ENCODE measurements at places on chromosomes 16 and 17. TPM values are rescaled to one million over a fixed set of nuclear protein-coding genes. Genes with fewer than 3 reads are reported as not detected.

GRCh38 chr17:57939797-57940196 lies 15.4 kb downstream of the CUEDC1 start:
- no peaks in the 10 kb centered on the region for H3K36me3 ChIP-seq
- DNase-seq, result no peak
- no peak overlapping the region for H3K27ac ChIP-seq
- H3K4me1 ChIP-seq, result peaks cover 82% of the 10 kb centered on the region
- H3K27me3 ChIP-seq, result no peaks in the 10 kb centered on the region
- no peak overlapping the region for H3K4me3 ChIP-seq

- no peaks in the 10 kb centered on the region for H3K4me1 ChIP-seq
- H3K36me3 ChIP-seq, result no peaks in the 10 kb centered on the region
- no peak for DNase-seq
Observed at GRCh38 chr16:78352184-78352583, 252.7 kb downstream of the WWOX start.

DNA sequence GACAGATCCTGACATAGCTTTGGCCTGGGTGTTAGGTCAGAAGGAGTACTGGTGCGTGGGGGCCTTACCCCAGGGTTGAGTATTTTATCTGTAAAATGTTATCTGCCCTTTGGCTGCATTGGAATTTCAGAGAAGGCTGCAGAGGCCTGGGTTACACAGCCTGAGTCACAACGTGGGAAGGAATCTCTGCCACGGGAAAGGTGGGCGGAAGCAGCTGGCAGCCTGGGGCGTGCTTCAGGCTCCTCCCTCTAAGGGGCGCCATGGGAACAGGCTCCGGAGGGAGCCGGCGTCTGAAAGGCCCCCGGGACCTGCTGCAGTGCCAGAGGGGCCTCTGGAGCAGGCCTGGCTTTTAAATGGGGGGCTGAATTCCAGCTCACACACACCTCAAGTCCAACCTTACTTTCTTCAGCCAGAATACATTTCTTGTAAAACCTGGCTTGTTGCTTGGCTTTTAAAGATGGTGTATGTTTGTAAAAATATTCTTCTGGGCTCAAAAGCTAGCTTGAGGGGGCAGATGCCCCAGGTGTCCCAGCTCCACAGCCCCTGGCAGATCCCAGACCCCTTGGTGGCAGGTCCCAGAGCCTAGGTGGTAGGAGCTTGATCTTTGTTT lies 142.2 kb downstream of the RAB11FIP4 start:
- H3K36me3 ChIP-seq, result no peaks in the 10 kb centered on the region
- H3K4me3 ChIP-seq, result no peak overlapping the region
- no peaks in the 10 kb centered on the region for H3K27me3 ChIP-seq

- peaks cover 64% of the 10 kb centered on the region for H3K27me3 ChIP-seq
- no peak overlapping the region for H3K4me3 ChIP-seq
- no peak overlapping the region for H3K27ac ChIP-seq
Observed at GRCh38 chr17:80478487-80479245, 2.3 kb upstream of the NPTX1 start.

Gene TBC1D3C
- 0.88 TPM for polyA plus RNA-seq

GRCh38 chr17:77408284-77408683 lies 267.5 kb downstream of the SEC14L1 start:
- no peaks in the 10 kb centered on the region for H3K27me3 ChIP-seq
- DNase-seq, result no peak
- H3K27ac ChIP-seq, result no peak overlapping the region
- no peaks in the 10 kb centered on the region for H3K36me3 ChIP-seq

GRCh38 chr17:67458203-67458602 lies 81.1 kb downstream of the PITPNC1 start:
- no peak overlapping the region for H3K4me3 ChIP-seq
- H3K36me3 ChIP-seq, result no peaks in the 10 kb centered on the region
- DNase-seq, result no peak
- no peak overlapping the region for H3K27ac ChIP-seq
- H3K27me3 ChIP-seq, result no peaks in the 10 kb centered on the region

Gene KRTAP4-3
- polyA plus RNA-seq, result not detected
